G401 (cell line): ENCODE measurements at places on chromosomes 4 and X. TPM values are rescaled to one million over a fixed set of nuclear protein-coding genes. Genes with fewer than 3 reads are reported as not detected.

GRCh38 chr4:99790796-99791617, 25.6 kb upstream of the DAPP1 start:
- no peak for DNase-seq

DNA sequence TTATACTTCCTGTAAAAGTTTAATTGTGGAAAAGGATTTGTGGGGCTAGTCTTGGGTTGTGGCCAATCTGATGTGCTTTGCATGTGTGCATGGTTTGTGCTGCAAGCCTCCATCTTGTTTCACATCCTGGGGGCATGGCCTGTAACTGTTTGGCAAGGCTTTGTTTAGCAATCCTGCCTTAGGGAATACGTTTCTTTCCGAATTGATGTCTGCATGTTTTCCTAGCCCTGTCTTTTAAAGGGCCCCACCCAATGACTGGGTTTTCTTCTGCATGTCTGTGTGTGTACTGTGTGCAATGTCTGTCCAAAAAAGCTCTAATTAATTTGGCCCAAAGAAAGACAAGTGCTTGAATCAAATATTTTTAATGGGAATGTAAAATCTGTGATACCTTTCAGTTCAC, 74.6 kb upstream of the MID1IP1 start:
- DNase-seq: no peak

- DNase-seq: no peak
Observed at GRCh38 chr4:137420901-137421396, 111.3 kb downstream of the PCDH18 start.

DNA sequence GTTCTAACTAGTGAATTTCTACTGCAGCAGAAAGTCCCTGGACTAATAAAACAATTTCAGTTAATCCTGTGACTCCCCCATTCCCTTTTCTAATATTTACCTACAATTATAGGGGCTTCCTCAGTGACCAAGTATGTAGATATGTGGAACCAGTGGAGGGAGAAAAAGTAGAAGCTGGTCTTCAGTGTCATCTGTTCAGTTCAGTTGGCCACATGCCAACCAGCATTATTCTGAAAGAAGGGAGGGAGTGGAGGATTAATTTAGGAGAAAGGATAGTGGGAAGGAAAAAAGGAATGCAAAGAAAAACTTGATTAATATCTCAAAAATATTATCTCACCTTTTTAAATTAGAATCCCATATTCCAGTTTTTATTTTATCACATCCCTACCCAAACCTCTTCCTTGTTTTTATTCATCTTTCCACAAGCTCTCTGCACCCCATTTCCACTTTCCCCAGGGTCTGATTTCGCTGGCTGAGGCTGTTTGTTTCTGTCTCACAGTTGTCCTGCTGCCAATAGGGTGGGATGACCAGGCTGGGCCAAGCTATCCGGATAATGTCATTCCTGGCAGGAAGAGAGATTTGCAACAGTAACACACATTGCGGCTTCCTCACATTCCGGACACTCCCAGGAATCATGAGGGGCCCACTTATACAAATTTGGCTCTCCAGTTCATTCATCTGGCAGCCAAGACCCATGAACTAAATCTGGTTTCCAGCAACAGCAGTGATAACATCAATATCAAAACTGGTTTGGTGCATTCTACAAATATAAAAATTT, 24.6 kb upstream of the ANTXR2 start:
- no peak for DNase-seq

DNA sequence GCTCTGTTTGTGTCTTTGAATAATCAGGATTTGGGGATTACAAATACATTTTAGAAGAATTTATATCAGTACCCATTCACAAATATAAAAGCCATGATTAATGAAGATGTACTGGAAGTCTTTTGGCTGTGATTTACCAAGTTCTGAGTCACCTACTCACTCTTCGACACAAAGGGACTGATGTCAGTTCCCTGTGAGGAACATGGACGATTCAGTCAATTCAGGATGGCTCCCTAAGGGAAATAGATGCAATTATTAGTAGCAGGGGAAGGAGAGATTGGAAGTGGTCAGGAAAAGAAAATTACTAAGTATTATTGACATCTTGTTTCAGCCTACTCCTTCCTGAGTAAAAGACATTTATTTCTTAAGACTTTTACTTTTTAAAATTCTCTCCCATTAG, 550.7 kb upstream of the SLIT2 start:
- DNase-seq: no peak

Gene PLK4
- 6.3 and 16.6 TPM in 2 replicates for total RNA-seq

Gene NOCT
- 24.3 and 29.2 TPM in 2 replicates for total RNA-seq

Gene CFAP299
- 0.14 and 0.55 TPM in 2 replicates for total RNA-seq

DNA sequence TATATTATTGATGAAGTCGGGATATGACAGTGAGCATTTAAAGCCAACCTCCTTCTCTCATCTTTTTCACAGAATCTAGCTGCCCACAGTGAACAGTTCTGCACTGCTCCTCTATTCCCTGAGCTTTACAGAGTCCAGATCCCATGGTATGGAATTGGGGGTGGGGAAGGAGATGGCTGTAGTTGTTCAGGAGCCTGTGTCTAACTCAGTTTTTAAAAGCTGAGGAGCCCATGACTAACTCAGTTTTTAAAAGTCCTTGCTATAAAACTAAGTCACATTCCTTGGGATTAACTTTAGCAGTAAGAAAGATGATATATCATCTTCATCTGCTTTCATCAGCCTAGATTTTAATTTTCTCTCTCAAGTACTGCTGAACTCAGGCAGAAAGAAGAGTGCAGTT, 96.4 kb upstream of the STIM2 start:
- no peak for DNase-seq

- no peak for DNase-seq
Observed at GRCh38 chrX:41381685-41382084, 47.7 kb downstream of the DDX3X start.

Gene FAM236A
- not detected in 2 replicates for total RNA-seq

DNA sequence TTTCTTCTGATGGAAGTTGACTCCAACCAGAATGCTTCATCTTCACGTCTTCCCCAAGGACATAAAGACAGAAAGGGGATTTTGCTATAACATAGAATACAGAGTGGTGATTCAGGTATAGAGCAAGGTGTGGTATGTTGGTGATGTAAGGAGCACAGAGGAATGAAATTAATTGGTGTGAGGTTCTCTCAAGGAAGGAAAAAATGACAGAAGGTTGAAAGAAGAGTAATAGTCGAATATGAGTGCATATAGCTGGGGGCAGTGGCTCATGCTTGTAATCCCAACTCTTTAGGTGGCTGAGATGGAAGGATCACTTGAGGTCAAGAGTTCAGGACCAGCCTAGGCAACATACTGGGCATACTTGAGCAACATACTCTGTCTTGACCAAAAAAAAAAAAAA, 20.1 kb downstream of the KIAA0232 start:
- no peak for DNase-seq

Gene TMSB15B
- not detected in 2 replicates for total RNA-seq

Gene MED14
- 5.2 and 9.9 TPM in 2 replicates for total RNA-seq
